ENCODE measurements at places on chromosomes 1 and 21.

DNA sequence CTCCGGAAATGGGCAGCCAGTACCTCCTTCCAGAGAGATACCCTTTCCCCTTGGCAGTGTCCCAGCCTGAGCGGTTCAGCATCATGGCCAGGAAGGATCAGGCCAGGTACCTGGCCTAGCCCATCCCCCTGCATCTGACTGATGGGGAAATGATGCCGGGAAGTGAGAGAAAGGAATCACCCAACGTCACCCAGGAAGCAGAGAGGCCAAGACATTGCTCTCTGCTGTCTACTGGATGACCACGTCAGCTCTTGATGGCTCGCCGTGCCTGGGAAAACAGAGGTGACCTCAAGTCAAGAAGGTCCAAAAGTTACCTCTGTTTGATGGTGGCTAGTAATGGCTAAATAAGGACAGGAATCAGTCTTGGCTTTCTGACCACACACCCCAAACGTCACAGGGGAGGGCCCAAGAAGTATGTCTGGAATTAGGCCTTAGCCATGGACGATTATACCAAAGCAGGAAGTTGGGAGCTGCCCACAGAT, 79.0 kb downstream of the MRPL37 start:
- no peak for DNase-seq

DNA sequence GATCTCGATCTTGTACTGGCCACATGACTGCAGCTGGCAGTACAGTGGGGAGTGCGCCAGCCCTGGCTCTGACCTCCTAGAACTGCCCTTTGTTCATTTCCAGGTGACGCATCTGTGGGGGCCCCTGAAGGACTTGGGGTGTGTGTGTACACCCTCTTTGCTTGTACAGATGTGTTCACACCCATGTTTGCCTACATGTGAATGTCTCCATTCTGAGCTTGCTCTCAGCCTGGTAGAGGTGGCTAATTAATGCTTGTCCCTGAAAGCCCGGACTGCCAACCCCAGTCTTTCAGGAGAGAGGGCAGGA, 19.8 kb downstream of the TNFRSF1B start:
- no peak for DNase-seq

GRCh38 chr1:44678626-44679025, 4.1 kb downstream of the ARMH1 start:
- DNase-seq, result no peak

DNA sequence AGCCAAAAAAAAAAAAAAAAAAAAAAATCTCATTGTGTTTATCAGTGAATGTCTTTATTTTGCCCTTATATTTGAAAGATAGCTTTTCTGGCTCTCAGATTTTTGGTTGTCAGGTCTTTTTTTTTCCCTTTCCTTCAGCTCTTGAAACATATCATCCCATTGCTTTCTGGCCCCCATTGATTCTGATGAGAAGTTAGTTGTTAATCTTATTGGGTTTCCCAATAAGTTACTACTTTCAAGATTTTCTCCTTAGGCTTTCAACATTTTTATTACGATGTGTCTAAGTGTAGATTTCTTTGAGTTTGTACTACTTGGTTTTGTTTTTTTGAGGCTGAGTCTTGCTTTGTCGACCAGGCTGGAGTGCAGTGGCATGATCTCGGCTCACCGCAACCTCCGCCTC, 14.7 kb upstream of the SOAT1 start:
- DNase-seq, result no peak

DNA sequence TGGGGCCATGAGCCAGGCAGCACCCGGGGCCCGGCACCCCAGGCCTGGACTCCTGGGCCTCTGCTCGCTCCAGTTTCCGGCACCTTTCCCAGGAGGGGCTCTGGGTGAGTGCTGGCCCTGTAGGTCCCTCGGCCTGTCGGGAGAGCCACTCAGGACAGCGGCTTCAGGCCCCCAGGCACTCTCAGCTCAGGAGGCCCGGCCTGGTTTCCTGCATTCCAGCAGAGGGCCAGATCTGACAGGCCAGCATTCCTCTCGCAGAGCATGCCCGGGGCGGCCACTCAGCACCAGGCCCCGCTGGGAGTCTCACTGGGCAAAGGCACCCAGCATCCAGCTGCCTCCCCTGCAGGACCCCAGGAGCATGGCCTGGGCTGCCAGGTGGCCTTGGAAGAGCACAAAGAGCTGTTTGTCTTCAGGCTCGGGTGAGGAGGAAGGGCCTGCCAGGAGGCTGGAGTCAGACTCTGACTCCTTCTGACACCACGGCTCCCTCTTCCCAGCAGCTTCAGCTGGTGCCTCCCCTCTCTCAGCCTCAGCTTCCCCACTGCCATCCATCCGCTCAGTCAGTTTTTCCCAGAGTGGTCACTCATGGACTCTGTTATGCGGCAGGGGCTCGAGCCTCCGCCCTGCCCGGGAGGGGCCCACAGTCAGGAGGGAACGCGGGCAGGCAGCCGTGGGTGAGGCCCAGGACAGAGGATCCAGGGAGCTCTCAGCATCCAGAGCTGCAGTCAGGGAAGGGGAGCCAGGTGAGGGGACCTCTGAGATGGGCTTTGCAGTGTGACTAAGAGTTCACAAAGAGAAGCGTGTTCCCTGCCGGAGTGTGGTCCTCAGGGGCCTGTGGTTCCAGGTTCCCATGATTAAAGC, 51.7 kb downstream of the WNT9A start:
- DNase-seq, result peak; percentile 0

- no peak for DNase-seq
Measured at GRCh38 chr1:178651742-178652141, 73.3 kb upstream of the RALGPS2 start.

- no peak for DNase-seq
Measured at GRCh38 chr21:38202811-38203210, 54.0 kb upstream of the KCNJ15 start.

- no peak for DNase-seq
Measured at GRCh38 chr1:180691322-180691913, 59.6 kb downstream of the XPR1 start.

- no peak for DNase-seq
Measured at GRCh38 chr1:225447650-225448089, 19.8 kb upstream of the LBR start.

GRCh38 chr1:75438355-75438754, 172.6 kb downstream of the SLC44A5 start:
- DNase-seq, result no peak

- DNase-seq, result no peak
Measured at GRCh38 chr1:88916883-88917282, 25.5 kb upstream of the GTF2B start.

- DNase-seq, result no peak
Measured at GRCh38 chr1:3881193-3881480, 18.9 kb downstream of the C1orf174 start.

- no peak for DNase-seq
Measured at GRCh38 chr1:2969845-2970291, 51.4 kb upstream of the ACTRT2 start.

- DNase-seq, result no peak
Measured at GRCh38 chr1:46278807-46279206, 24.6 kb downstream of the LRRC41 start.

GRCh38 chr1:38746941-38747600, 112.5 kb downstream of the RRAGC start:
- no peak for DNase-seq

DNA sequence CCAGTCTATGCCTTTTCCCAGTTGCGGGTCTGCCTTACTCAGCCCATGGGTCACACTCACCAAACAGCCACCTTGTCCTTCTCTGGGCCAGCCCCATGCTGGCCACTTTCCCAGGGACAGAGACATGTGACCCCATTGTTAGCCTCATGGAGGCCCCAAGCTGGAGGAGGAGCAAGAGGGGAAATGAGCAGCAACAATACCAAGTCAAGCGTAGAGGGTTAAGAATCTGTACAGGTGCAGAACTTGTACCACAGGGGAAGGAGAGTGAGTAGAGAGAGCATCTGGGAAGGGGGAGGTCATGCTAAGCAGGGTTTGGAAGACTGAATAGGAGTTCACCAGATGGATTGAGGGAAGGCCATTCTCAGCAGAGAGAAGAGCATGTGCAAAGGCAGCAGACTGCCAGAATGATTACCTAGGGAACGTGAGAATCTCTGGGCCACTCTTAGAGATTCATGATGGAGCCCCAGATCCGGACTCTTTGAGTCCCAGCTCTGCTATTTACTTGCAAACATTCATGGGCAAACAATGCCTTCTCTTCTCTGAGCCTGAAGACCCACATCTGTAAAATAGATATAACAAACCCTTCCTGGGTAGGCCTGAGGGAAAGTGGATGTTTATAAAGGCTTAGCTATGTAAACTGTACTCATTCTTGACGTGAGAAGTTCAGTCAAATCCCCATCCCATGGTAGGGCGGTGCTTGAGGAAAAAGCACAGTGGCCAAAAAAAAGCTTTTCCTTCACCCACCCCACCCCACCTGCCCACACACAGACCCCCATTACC, 2.8 kb upstream of the SLC2A1 start:
- no peak for DNase-seq

- no peak for DNase-seq
Measured at GRCh38 chr1:201309416-201309815, 26.1 kb downstream of the PKP1 start.

GRCh38 chr21:45655124-45655523, 11.6 kb downstream of the PCBP3 start:
- DNase-seq, result no peak

DNA sequence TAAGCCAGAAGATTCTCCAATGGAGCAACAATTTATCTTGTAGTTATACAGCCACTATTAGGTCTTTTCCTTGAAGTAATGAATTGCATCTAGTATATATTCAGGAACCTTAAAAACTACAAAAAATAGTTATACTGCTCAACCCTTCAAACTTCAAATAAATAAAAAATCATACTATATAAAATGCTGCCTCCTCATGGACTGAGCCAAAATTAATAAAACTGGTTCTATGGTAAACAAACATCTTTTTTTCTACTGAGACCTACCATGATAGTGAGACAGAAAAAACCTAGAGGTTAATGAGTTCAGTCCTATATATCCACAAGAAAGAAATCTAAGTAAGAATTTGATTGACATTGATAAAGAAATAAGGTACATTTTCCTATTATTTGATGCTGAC, 67.7 kb downstream of the GPATCH2 start:
- no peak for DNase-seq

DNA sequence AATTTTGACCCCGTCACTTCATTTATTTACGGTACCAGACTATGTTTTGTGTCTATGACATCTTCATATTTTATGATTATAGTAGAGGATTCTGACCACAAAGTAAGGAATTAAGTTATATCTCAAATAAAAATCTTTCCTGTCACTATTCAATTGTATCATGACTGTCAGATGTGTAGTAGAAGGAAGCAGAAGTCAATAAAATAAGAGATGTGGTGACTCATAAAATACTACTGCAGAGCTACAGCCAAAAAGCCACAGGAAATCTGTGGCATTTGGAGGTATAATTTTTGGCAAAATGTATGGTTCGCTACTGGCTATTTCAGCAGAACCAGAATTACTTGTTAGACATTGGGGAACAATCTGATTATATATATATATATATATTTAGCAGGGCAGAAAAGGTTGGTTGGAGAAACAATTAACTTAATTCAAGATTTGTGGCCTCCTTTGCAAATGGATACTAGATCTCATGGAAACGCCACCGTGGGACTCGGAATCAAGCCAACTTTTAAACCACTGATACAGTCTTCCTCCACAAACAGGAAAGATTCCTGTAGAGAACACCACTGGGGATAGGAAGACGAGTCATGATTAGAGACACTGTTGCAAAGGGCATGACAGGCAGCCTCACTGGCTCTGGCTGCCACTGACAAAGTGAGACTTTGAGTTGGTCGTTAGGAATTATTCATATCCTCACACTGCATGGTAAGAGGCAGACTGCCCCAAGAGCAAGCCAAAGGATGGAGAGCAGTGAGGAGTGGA, 5.1 kb downstream of the FCRL2 start:
- DNase-seq, result no peak

GRCh38 chr1:180382326-180383115, 119.9 kb downstream of the ACBD6 start:
- no peak for DNase-seq

DNA sequence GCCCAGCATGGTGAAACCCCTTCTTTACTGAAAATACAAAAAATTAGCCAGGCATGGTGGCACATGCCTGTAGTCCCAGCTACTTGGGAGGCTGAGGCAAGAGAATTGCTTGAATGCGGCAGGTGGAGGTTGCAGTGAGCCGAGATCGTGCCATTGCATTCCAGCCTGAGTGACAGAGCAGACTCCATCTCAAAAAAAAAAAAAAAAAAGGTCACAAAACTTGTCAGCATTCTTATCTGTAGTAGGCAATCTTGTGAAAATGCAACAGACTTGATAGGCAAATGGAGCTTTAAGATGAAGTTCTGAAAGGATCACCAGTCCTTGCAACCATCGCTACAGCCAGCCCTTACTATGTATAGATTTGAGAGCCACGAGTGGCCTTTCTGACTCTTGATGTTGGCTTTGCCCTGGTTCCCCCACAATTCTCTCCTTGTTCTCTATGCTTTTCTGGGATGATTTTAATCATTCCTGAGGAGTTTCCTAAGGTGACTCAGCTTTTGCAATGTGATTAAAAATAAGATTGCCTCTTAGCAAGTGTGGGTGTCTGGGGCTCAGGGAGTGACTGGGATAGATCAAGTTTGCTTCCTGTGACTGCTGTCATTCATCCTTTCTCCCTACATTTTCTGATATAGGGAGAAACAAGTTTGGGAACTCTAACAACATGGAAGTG, 7.1 kb upstream of the MAP1LC3C start:
- no peak for DNase-seq

DNA sequence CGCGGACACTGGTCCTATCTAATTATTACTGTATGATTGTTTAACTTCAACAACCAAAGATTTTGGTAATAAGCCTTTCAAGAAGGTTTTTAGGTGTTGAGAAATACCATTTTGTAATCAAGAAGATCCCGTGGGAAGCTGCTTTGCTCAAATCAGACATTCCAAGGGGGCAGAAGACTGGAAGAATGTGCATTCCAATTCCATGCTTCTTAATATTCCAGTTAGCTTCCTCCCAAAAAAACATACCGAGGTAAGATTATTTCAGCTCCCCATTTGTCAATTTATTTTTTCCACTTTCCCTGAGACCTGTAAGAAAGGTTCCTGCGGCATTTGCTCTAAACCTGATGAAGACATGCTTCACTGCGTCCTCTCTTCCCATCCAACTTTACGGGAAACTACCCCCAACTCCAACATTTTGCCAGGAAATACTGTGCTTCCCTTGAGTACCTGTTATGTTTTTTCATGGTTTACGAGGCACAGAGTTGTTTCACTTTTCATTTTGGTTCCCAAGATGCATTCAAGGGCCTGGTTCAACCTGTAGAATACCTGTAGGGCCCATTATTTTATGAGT, 4.1 kb downstream of the CNN3 start:
- DNase-seq, result no peak

DNA sequence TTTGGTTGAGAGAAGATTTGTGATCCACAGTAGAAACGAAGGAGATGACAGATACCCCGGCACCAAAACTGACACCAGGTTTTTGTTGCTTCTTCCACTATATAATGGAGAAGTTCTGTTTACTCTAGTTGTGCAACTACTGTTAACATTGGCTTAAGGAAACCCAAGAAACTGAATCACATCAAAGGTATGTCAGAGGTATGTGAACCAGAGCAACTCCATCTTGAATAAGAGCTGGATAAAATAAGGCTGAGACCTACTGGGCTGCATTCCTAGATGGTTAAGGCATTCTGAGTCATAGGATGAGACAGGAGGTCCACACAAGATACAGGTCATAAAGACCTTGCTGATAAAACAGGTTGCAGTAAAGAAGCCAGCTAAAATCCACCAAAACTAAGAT, 173.7 kb upstream of the CAMK1G start:
- DNase-seq, result no peak

- no peak for DNase-seq
Measured at GRCh38 chr1:46393510-46393909, 607 bp upstream of the FAAH start.

- DNase-seq, result no peak
Measured at GRCh38 chr1:229283183-229283611, 12.3 kb downstream of the RAB4A start.
